ENCODE measurements at places on chromosomes 12 and 14. TPM values are rescaled to one million over a fixed set of nuclear protein-coding genes. Genes with fewer than 3 reads are reported as not detected.

- peak overlapping the region; percentile 27 for H3K27ac ChIP-seq
- no peak overlapping the region for H3K4me3 ChIP-seq
- H3K36me3 ChIP-seq, result no peaks in the 10 kb centered on the region
- H3K4me1 ChIP-seq, result no peaks in the 10 kb centered on the region
- no peaks in the 10 kb centered on the region for H3K27me3 ChIP-seq
- DNase-seq, result no peak
Observed at GRCh38 chr14:75334549-75335051, 56.0 kb downstream of the FOS start.

DNA sequence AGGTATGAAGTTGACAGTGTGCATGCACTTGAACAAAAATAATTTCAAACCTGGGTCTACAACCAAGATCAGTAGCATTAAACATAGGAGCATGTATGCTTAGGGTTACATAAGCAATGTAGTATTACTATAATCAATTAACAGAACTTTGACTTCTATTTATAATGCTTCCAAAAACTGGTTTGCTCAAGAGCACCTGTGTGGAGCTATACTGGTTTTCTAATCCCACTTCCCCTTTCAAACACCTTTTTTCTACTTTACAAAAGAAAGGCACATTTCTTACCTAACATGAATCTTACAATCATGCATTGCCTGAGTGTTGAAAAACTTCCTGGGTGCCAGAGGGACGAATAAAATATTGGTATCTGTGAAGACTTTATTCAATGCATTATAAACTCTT lies 72.7 kb downstream of the EFCAB11 start:
- DNase-seq, result no peak
- H3K4me1 ChIP-seq, result no peaks in the 10 kb centered on the region
- H3K27ac ChIP-seq, result no peak overlapping the region
- H3K36me3 ChIP-seq, result no peaks in the 10 kb centered on the region
- no peak overlapping the region for H3K4me3 ChIP-seq

DNA sequence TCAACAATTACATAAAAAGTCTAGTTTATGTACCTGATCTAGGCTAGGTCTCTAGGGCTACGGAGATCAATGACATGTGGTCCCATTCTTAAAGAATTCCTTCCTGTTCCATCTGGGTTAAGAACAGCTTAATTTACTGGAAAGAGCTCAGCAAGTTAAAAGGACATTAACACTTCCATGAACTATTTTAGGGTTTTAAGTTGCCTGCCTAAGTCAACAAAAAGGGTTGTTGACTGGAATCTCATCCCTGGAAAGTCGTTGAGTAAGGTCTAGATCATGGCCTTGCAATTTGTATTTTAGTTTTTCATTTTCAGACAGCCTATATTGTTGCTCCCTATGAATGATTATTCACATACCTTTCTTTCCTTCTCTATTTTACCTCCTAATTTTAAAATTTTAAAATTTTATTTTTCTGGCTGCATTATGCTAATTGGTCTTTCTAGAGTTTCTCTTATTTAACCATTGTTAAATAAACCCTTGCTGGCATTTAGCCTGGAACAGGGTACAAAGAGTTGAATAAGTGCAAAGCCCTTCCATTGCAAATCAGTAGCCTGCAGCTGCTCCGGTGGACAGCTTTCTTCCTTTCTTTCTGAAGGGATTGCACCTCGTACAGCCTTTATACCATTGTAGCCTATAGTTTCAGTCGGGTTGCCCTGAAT lies 66.3 kb downstream of the VRK1 start:
- H3K36me3 ChIP-seq, result no peaks in the 10 kb centered on the region
- H3K4me3 ChIP-seq, result no peak overlapping the region
- H3K27ac ChIP-seq, result no peak overlapping the region
- no peaks in the 10 kb centered on the region for H3K4me1 ChIP-seq

Gene BHLHE41
- 7.5 TPM for total RNA-seq

All from thoracic aorta (tissue), 2 donors.